ENCODE measurements at places on chromosomes 1 and 21.

DNA sequence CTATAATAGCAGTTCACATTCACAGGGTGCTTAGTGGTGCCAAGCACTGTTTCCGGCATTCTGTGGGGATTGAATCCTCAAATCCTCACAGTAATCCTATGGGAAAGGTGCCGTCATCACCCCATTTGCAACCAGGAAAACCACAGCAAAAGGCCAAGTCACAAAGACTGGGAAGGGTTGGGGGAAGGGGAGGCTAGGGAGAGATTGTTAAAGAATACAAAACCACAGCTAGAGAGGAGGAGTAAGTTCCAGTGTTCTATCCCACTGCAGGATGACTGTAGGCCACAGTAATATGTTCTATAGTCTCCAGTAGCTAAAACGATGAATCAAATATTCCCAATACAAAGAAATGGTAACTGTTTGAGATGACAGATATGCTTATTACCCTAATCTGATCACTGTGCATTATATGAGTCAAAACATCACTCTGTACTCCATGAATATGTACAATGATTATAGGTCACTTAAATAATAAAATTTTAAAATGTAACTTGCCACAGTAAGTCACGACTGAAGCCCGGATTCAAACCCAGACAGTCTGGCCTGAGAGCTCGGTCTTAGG is 256.8 kb downstream of the TOMM20 start:
- no peak for DNase-seq

GRCh38 chr1:35866991-35867390 is 16.0 kb upstream of the AGO1 start:
- no peak for DNase-seq

- DNase-seq = no peak
These were observed 1.8 kb upstream of the C1orf74 start for GRCh38 chr1:209786146-209786545.

DNA sequence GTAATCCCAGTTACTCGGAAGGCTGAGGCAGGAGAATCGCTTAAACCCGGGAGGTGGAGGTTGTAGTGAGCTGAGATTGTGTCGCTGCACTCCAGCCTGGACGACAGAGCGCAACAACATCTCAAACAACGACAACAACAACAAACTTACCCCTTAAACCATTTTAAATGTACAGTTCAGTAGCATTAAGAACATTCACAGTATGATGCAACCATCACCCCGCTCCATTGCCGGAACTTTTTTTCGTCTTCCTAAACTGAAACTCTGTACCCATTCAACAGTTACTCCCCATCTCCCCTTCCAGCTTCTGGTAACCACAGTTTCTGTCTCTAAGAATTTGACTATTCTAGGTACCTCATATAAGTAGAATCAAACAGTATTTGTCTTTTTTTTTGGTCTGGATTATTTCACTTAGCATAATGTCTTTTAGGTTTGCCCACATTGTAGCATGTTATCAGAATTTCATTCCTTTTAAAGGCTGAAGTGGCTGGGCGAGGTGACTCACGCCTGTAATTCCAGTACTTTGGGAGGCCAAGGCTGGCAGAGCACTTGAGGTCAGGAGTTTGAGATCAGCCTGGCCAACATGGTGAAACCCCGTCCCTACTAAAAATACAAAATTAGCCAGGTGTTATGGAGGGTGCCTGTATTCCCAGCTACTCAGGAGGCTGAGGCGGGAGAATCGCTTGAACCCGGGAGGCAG is 19.6 kb downstream of the CA6 start:
- no peak for DNase-seq

DNA sequence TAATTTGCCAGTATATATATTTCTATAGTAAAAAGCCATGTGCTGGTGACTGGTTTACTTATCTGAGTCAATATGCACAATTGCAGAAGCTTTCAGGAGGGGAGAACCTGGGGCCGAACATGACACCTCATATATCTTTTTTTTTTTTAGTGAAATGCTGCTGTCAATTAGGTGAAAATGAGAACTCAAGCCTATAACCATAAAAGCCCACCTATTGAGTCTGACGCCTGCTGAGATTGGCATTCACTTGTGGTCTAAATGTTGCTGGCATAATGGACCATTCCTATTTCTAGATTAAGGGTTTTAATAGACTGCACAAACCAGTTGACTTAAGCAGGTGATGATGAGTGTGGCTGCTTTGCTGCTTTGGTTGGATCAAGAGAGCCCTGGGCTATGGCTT is 10.8 kb downstream of the NTMT2 start:
- peak; percentile 40 for DNase-seq

- DNase-seq = no peak
These were observed 12.3 kb upstream of the LYPLAL1 start for GRCh38 chr1:219161371-219161770.

DNA sequence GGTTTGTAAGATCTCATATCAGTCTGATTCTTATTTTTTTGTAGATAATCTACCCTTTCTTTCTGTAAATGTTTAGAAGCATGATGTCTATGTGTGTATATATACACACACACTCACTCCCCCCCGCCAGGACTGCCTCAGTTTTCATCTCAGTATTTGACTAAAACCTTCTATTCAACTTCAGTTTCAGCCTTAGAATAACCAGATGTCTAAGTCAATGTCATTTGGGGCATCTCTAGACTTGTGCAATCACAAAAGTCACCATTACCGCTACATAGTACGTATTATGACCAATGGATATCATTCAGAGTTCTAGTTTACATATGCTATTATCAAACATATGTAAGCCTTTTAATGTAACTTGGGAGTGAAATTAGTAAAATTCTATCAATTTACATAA is 53.3 kb upstream of the BOLA1 start:
- no peak for DNase-seq

DNA sequence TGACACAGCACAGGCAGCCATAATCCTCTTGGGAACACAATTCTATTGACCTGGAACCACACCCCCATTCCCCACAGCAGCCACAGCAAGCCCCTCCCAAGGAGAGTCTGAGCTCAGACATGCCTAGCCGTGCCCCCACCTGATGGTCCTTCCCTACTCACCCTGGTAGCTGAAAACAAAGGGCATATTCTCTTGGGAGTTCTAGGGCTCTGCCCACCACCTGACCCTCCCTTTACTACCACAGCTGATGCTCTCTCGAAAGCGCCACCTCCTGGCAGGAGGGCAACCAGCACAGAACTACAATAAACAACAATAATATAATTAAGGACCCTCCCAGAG is 184.8 kb upstream of the COA6 start:
- no peak for DNase-seq

- no peak for DNase-seq
These were observed 8.0 kb upstream of the SELE start for GRCh38 chr1:169741666-169742394.

- DNase-seq = no peak
These were observed 121.7 kb downstream of the SMYD2 start for GRCh38 chr1:214402613-214403083.

- DNase-seq = no peak
These were observed 1.8 kb downstream of the VANGL2 start for GRCh38 chr1:160402001-160402795.

DNA sequence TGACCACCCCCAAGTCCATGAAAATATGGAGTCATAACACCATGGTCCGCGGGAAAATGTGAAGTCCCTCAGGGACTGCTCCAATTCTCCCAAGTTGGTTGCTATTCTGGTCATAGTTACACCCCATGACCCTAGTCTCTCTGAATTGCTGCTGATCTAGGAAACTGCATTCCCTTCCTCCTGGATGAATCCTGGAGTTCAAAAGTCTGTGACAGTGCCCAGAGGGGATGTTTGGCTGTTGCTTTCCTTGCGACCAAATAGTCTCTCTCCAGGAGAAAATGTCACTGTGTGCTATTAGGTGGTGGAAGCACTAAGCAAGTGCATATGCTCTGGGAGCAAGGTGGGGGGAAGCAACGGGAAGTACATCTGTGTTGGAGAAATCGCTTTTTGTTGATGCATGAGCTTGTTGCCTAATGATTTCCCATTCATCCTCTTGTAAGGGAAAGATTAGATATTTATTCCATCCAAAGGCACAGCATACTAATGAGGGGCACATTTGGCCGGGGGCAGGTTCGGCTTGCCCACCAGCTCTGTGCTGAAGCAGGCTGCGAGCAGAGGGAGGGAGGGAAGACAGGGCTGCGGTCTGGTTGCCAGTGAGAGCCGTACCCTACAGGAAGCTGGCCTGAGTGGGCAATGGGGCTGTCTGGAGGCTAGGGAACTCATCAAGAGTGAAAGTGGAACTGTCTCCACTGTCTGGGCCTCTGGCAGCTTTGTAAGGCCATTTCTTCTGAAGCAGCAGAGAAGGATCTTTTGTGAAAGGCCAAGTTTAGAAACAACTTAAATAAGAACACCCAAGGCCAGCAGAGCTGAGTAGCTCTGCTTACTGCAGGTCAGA is 27.2 kb downstream of the SYT6 start:
- no peak for DNase-seq

DNA sequence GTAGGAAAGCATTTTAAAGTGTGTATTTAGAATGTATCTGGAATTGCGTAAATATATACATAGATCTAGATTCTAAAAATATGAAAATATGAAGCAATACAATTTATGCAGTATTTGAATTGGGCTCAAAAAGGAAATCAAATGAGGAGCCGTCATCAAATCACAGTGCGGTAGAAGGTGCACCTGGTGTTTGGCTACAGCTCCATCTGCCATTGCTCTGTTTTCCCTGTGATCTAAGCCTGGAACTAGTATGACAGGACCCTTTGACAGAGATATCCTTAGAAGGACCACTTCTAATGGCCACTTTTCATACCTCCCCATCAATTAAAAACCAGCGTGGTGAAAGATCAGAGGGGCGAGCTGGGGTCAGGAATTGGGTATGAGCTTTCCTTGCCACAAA is 202.6 kb downstream of the NFIA start:
- DNase-seq = no peak

DNA sequence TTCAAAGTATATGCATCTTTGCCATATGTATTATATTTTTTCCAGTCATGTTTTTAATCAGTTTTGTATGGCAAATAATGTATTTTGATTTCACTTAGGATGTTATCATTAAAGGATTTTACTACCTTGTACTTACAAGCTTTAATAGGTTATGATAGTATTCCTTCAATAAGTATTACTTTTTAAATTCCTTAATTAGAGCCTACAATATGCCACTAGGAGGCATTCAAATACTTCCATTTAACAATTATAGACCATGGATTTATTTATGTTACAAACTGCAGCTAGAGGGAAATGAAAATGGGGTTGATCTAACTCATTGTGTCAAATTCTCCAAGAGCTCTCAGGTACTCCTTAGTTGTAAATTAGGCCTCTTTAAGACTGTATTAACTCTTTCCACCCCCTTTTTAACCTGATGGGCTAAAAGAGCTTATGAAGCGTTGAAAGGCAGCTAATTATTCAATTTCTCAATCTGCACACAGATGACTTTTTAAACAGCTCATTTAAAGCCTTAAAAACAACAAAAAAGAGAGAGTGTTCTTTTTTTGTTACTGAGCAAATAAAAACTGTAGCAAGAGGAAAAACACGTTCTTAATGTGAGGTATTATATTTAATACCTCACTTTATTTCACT is 156.2 kb downstream of the DENND1B start:
- peak; percentile 20 for DNase-seq

DNA sequence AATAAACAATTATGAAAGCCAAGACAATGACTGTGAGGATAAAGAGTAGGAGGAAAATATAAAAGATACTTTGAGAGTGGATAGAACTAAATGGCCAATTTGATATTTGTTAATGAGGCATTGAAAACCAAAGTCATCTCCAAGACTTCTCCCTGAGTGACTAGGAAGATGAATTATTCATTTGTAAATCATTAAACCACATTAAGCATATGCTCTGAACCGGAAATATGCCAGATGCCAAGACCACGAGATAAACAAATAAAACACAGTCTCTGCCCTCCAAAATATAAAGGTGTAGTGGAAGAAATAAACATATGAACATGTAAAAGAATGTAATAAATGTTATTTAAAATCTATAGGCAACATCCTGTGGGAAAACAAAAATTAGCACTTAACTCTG is 78.8 kb downstream of the MRPL39 start:
- DNase-seq = no peak

- peak; percentile 57 for DNase-seq
These were observed 9.4 kb upstream of the S100A8 start for GRCh38 chr1:153400244-153400643.

GRCh38 chr1:216632980-216633379 is 90.2 kb downstream of the ESRRG start:
- no peak for DNase-seq

DNA sequence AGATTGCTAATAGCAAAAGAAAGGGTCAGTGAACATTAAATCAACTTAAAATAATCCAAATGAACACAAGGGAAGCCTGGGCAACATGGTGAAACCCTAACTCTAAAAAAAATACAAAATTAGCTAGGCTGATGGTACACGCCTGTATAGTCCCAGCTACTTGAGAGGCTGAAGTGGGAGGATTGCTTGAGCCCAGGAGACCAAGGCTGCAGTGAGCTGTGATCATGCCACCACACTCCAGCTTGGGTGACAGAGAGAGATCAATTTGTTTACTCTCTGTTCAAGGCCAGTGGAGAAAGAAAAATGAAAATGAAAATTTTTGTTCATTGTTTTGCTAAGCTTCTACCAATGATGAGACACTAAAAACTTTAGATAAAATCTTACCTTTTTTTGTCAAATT is 24.8 kb downstream of the WDR47 start:
- DNase-seq = no peak

- DNase-seq = peak; percentile 48
These were observed 69.6 kb upstream of the LRRC8B start for GRCh38 chr1:89454845-89455521.

- DNase-seq = no peak
These were observed 609.1 kb upstream of the USP24 start for GRCh38 chr1:55824251-55824640.

- peak; percentile 21 for DNase-seq
These were observed 940 bp upstream of the PRKCZ start for GRCh38 chr1:2049225-2049717.

- no peak for DNase-seq
These were observed 69.2 kb downstream of the LPGAT1 start for GRCh38 chr1:211761400-211761799.

GRCh38 chr1:177142010-177142409 is 22.5 kb downstream of the ASTN1 start:
- DNase-seq = no peak

- DNase-seq = peak; percentile 39
These were observed at the start of gene KIF17 for GRCh38 chr1:20717452-20718342. Gene KIF17 (minus strand): TSS chr1:20718007. CDS start chr1:20717706, 301 bp downstream.

GRCh38 chr1:230246551-230246950 is 179.5 kb downstream of the GALNT2 start:
- DNase-seq = no peak

GRCh38 chr1:234258071-234258470 is 115.2 kb upstream of the COA6 start:
- no peak for DNase-seq

GRCh38 chr21:34730756-34731445 is 62.1 kb downstream of the CLIC6 start:
- DNase-seq = no peak

- no peak for DNase-seq
These were observed 1.6 kb upstream of the PIGK start for GRCh38 chr1:77220687-77221463.

DNA sequence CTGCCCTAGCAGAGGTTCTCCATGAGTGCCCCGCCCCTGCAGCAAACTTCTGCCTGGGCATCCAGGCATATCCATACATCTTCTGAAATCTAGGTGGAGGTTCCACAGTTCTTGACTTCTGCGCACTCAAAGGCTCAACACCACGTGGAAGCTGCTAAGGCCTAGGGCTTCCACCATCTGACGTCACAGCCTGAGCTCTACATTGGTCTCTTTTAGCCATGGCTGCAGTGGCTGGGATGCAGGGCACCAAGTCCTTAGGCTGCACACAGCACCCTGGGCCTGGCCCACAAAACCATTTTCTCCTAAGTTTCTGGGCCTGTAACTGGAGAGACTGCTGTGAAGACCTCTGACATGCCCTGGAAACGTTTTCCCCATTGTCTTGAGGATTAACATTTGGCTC is 272.6 kb upstream of the PLXNA2 start:
- no peak for DNase-seq

All from NCI-H2081 (cell line).